Activated CD8-positive, alpha-beta T cell treated with anti-CD3 and anti-CD28 coated beads for 36 hours (primary cell): ENCODE measurements at places on chromosomes 1 and 21. TPM values are rescaled to one million over a fixed set of nuclear protein-coding genes. Genes with fewer than 3 reads are reported as not detected.

DNA sequence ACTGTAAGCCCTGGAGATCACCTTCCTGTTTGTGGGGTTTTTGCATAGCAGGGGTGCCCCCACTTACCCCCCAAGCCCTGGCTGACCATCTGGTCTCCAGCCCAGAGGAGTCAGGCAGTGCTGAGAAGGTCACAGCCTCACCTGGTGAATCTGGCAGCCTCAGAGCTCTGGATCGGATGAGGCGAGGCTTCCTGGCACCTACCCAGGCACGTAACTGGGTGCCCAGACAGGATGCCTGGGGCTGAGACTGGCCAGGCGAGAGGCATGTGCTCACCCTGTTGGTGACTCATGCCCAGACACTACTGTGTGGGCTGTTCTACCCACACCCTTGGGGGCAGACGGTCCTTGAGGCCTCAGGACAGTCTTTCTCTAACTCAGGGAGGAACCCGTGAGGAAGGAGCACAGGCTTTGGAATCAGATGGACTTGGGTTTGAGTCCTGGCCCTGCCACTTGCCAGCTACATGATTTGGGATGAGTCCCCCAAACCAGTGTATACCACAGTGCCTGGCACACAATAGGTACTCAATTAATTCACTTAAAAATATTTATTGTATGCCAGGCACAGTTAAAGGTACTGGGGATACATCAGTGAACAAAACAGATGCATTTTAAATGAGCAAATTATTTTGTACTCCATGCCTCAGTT lies 15.1 kb upstream of the PADI3 start:
- no peaks in the 10 kb centered on the region for H3K27me3 ChIP-seq
- DNase-seq, result no peak
- H3K4me1 ChIP-seq, result no peaks in the 10 kb centered on the region
- no peak overlapping the region for H3K27ac ChIP-seq
- H3K4me3 ChIP-seq, result no peak overlapping the region

DNA sequence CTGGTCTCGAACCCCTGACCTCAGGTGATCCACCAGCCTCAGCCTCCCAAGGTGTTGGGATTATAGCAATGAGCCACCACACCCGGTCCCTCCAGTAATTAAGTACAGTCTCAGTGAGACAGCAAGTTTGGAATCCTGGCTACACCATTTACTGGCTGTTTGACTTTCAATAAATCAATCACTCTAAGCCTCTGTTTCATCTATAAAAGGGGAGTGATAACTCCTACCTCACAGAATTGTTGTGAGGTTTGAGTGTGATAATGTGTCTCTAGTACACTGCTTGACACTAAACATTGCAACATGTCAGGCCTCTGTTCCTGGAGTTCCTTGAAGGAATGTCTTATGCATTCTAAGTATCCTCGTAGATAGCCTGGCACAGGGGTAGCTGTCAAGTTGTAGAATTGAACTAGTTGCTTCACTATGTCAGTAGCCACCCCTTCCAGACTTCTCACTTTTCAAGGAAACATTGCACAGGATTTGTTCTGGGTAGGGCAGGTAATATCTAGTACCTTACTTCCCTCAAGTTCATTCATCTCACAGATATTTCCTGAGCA lies 12.4 kb downstream of the ENTREP3 start:
- H3K27ac ChIP-seq, result peak overlapping the region; percentile 95
- peaks cover 21% of the 10 kb centered on the region for H3K36me3 ChIP-seq
- H3K27me3 ChIP-seq, result peaks cover 2% of the 10 kb centered on the region
- peaks cover 41% of the 10 kb centered on the region for H3K4me1 ChIP-seq
- H3K4me3 ChIP-seq, result peak overlapping the region; percentile 71

- peaks cover 6% of the 10 kb centered on the region for H3K36me3 ChIP-seq
- no peaks in the 10 kb centered on the region for H3K27me3 ChIP-seq
- DNase-seq, result no peak
- H3K4me3 ChIP-seq, result no peak overlapping the region
Measured at GRCh38 chr1:246039584-246039983, 467.5 kb downstream of the SMYD3 start.

DNA sequence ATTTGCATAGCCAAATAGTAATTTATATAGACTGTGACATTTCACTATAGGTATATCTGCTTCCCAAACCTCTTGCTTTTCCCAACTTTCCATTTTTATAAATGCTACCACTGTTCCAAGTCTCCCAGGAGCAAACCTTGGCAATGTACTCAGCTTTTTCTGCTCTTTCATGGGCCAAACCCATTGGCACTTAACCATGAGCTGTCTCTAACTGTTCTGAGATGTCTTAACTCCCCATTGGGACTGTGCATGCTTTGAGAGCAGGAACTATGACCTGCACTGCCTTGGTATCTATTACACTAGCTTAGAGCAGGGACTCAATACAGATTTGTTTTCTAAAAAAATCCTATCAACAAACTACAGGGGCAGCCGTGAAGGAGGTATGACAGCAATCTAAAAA lies 22.5 kb upstream of the KHDRBS1 start:
- peaks cover 16% of the 10 kb centered on the region for H3K4me1 ChIP-seq
- H3K27me3 ChIP-seq, result no peaks in the 10 kb centered on the region
- no peak for DNase-seq
- no peak overlapping the region for H3K27ac ChIP-seq
- no peak overlapping the region for H3K4me3 ChIP-seq
- H3K36me3 ChIP-seq, result no peaks in the 10 kb centered on the region

DNA sequence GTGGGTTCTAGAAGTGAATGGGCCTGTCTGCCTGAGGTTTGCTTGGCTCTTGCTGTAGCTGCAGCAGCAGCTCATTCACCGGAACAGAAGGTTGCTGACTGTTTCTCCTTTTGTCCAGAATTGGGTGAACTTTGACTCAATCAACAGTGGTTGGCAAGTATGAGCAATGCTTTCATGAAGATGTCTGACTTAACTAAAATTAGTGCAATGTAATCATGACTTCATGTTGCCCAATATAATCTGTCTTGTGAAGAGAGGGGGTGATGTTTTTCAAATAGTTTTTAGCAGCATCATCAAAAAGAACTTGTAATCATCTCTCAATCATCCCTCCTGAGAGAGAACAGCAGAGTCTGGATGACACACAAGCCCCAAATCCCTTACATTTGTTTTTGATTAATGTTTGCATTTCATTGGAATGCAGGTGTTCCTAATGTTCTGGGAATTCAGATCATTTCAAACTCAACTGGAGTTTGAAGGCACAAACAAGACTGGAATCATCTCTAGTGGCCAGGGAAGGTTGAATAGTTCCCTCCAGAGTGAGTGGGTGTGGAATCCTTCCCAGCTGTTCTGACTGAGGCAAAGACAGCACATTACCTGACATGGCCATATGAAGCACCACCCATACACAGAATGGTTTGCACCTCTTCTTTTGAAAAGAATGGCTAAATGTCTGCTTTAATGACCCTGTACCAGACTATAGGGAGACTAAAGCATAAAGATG lies 82.9 kb downstream of the HLX start:
- H3K4me3 ChIP-seq, result no peak overlapping the region
- H3K36me3 ChIP-seq, result no peaks in the 10 kb centered on the region
- no peaks in the 10 kb centered on the region for H3K4me1 ChIP-seq
- no peaks in the 10 kb centered on the region for H3K27me3 ChIP-seq
- H3K27ac ChIP-seq, result no peak overlapping the region

Gene TTC39A
- total RNA-seq, result not detected

Gene NBPF19
- 17.8 TPM for total RNA-seq
